ENCODE measurements at places on chromosomes 5 and 9.

- DNase-seq, result no peak
Measured at GRCh38 chr9:38445154-38446043, 21.1 kb upstream of the IGFBPL1 start.

- no peak for DNase-seq
Measured at GRCh38 chr5:96220610-96221390, 212.2 kb downstream of the PCSK1 start.

- DNase-seq, result no peak
Measured at GRCh38 chr9:79796411-79796810, 224.6 kb downstream of the TLE4 start.

GRCh38 chr5:79961716-79962574 lies 29.1 kb downstream of the MTX3 start:
- DNase-seq, result no peak

DNA sequence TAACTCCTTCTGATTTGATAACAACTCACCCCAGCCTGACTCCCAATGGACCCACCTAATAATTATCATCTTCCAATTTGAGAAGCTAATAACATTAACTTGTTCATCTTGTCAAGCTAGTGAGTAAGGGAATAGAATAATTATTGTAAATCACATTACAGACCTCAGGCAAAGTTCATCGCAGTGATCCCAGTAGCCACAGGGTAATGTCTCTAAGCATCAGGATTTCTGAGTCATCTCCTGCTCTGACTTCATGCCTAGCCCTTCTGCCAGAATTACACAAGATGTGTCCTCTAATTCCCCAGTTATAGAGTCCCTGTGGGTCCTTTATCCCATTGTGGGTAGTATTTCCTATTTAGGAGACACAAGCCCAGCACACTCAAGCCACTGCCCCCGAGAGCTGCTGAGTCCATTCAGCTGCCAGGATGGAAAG lies 365.7 kb downstream of the DEPDC1B start:
- no peak for DNase-seq

GRCh38 chr5:158375531-158375930 lies 516.6 kb upstream of the CLINT1 start:
- no peak for DNase-seq

GRCh38 chr9:116868201-116868600 lies 181.1 kb downstream of the TRIM32 start:
- no peak for DNase-seq

DNA sequence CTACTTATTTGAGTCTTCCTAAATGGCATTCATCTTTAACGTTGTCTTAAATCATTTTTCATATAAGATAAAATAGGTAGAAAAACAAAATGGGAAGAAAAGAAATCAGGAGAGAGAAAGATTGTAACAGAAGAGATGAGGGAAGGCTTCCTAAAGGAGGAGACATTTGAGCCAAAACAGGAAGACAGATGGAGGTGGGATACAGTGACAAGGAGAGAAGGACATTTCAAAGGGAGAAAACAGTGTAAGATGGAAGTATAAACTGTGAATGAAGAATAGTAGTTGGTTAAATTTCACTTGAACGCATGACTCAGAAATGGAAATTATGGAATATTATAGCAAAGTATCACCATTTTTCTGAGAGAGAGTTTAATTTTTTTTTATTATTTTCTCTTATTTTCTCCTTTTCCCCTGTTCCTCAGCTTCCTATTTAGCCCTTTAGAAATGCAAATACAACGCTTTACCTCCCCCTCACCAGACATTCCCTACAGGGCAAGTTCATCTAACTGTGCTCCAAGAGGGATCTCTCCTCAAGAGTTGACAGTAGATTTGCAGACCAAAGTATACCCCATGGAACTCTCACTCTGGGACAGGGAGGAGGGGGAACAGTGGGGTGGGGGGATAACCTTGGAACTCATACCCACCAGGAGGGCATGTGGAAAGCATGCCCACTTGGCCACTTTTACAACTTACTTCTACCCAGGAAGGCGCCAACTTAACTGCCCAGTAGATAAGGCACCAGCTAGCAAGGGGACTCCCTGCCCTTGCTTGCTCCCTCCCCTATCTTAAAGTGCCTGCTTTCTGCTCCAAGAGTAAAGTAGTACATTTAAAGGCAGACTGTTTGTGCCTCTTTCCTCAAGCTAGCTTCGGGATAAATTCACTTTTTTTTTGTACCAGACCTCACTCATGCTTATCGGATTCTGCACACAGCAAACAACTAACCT lies 304.7 kb upstream of the POU5F2 start:
- DNase-seq, result no peak

GRCh38 chr9:136690806-136691261 lies 3.6 kb upstream of the AGPAT2 start:
- DNase-seq, result no peak

GRCh38 chr5:174900240-174900865 lies 176.0 kb downstream of the MSX2 start:
- DNase-seq, result no peak
